Lung microvascular endothelial cell (primary cell): ENCODE measurements at places on chromosomes 5 and 9.

GRCh38 chr5:110932755-110933488, 138.6 kb upstream of the TSLP start:
- no peak for DNase-seq

DNA sequence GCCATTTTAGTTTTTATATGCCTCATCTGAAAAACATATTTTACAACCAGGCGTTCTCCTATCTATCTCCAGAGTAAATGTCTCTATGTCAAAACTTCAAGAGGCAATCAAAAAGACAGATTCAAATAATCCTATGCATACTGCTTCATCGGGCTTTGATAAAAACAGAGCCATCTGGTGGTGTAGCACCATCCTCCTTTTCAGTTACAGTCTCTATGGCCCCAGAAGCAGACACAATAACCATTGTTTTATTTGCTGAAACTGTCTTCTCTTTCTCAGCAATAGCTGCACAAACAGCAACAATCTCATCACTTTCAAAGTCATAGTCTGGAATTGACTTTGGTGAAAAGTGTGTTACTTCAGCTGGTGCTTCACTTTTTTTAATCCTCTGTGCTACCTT, 36.3 kb downstream of the PTGER4 start:
- DNase-seq, result peak; percentile 52

- DNase-seq, result no peak
Observed at GRCh38 chr5:113435575-113435974, 786 bp upstream of the TSSK1B start.

DNA sequence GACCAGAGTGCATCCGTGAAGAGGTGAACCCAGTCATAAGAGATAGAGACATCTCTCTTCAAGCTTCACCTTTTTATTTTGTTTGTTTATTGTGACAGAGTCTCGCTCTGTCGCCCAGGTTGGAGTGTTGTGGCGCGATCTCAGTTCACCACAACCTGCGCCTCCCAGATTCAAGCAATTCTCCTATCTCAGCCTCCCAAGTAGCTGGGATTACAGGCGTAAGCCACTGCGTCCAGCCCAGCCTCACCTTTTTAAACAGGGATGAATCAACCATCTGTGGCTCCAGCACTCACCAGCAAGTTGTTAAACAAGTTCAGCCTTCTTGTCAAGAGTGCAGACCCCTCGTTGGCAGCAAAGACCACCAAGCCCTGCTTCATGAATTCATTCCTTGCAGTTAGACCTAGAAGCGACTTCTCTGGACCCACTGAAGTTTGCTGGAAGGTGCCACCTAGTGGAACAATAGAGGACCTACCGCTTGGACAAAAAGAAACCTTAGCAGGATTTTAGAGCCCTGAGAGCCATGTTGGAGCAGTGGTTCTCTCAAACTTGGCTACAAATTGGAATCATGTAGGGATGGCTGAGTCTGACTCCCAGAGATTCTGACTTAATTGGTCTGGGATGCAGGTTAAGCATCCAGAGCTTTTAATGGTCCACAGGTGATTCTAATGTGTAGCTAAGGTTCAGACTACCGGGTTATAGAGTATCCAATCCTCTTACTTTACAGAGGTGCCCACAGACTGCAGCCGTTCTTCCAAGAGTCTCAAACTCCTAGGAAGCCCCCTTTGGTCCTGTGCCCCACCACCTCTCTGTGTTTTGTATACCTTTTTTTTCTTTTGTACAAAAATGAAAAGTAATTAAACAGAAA, 10.5 kb upstream of the GALNT10 start:
- DNase-seq, result peak; percentile 72

GRCh38 chr9:107102011-107102410, 181.1 kb upstream of the RAD23B start:
- DNase-seq, result no peak

DNA sequence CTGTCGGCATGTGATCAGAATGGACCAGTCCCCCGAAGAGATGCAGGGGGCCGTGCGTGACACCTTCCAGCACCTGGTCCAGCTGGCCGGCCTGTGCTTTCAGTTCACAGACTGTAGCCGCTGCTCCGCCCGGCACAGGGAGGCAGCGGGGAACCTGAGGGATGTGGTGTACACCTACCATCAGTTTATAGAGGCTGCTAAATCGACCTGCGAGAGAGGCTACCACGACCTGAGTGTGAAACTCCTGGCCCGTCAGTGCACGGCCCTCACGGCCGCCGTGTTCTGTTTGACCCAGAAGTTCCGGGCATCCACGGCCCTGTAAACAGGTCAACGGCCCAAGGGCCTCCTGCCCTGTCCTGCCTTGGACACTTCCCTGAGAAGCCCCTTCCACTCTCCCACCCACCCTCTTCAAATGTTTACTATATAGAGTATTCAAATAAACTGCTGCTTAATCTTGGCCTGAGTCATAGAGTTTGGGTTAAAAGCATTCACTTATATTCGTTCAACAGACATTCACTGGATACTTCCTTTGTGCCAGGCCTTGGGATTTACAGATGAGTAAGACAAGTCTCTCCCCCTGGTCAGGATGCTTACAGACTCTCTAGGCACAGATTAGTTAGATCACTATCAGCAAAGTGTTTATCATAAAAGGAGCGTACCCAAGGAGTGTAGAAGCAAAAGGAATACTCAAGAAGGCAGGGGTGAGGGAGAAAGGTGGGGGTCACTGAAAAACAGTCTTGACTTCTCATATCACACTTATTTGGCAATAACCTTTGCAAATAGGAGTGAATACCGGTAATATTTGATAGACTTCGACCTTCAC, 6.9 kb upstream of the TRMT10B start:
- no peak for DNase-seq

DNA sequence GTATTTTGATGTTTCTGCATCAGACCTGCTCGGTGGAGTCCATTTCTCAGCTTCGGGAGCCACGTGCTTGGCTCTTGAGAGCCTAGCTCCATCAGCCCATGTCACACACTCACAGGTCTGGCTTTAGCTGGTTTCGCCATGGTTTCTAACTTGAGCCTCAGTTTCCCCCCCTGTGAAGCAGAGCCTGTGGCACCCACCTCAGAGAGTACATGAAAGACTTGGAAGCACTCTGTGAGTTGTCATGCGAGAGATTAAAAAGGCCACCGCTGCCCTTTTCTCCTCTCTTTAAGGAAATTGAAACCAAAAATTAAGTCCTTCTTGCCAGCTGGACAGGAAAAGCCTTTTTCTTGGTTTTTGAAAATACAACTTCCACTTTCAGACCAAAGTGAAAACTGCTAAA, 8.8 kb downstream of the TENT4A start:
- no peak for DNase-seq

DNA sequence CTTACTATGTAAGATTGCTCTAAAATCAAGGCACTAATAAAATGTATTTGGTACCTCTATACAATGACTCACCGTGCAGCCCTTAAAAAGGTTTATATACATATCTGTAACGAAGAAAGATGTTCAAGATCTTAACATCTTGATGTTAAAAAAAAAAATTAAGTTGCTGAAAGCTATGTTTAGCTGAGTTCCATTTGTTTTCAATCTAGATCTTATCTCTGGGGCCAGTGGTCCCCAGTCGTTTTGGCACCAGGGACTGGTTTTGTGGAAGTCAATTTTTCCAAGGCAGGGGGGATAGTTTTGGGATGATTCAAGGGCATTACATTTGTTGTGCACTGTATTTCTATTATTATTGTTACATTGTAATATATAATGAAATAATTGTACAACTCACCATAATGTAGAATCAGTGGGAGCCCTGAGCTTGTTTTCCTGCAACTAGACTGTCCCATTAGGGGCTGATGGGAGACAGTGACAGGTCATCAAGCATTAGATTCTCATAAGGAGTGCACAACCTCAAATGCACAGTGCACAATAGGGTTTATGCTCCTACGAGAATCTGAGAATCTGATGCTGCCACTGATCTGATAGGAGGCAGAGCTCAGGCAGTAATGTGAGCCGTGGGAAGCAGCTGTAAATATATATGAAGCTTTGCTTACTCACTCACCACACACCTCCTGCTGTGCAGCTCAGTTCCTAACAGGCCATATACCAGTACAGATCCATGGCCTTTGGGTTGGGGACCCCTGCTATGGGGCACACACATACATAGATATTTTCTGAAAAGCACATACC, 27.6 kb upstream of the TSLP start:
- no peak for DNase-seq

- no peak for DNase-seq
Observed at GRCh38 chr9:108258640-108259039, 597.1 kb downstream of the ACTL7B start.

DNA sequence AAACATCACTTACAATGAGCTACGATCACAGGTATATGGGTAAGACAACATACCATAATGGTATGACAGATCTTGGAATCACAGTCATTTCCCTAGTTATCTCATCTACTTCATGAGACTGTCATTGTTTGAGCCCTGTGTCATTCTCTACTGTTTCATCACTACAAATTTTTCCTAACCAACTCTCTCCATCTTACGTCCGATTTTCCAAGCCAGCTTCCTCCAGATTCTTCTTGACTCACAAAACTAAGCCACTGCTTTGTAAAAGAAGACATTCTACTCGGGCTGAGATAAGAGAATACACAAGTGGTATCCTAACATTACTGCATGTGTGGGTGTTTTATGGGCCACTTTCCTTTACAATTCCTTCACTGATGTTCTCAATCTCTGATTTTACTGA, 49.6 kb downstream of the SERINC5 start:
- no peak for DNase-seq

DNA sequence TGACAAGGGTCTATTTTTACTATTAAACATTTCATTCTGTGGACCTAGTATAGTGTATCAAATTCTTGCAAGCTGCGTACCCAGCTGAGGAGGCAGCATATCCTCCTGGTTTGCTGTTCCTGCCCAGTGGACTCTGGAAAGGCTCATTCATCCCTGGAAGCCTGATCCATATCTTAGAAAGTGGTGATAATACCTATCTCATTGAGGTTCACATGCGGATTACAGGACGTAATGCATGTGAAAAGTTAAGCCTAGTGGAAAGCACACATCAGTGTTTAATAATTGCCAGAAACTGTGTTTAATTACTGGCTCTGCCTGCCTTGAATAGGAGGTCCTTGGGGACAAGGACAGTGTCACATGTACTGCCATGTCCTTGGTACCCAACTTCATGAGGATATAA, 132.0 kb downstream of the FGF10 start:
- no peak for DNase-seq

DNA sequence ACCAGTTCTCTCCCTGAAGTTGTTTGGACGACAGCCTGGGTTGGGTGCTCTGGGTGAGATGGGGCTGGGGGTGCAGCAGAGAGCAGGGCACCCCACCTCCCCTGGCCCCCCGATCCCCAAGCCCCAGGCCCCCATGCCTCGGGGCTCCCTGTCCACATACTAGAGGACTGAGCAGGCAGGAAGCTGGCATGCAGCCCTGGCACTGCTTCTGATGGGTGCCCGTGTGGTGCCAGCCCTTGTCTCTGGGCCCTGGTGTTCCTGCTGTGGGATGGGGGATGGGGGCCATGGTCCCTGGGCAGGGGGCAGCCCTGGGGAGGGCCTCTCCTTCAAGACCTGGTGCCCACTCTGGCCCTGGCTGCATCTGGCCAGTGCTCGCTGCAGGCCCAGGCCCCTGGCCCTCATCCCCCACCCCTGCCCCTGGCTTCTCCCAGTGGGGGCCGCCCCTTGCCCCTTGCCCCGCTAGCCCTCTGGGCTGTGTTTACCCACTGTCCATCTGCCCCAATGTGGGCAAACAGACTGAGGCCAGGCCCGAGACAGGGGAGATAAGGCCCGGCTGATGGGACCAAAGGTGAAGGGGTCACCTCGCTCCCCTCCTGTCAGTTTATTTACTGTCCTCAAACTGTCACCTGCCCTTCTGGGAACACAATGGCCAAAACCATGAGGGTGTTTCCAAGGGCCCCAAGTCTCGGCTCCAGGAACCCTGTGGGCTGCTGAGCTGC, 67.3 kb upstream of the RXRA start:
- no peak for DNase-seq

DNA sequence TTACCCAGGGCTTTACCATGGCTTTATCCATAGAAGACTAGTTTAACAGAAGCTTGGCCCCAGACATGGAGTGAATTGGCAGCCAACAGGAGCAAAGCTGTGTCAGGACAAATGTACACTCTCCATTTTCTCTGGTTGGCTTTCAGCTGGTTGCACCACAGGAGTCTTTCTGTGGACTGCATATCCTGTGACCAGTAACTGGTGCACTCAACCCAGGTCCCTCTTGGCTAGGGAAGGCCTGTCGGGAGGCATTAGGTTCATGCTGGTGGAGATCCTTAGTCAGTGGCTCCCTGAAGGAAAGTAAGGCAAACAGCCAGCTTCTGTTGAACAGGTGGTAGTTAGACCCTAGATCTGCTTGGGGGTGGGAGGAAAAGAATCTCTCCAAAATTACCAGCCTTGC, 146.9 kb upstream of the TLX3 start:
- DNase-seq, result no peak

GRCh38 chr9:89721176-89721700, 116.4 kb downstream of the GADD45G start:
- no peak for DNase-seq

GRCh38 chr5:106121972-106122605, 1548.6 kb downstream of the EFNA5 start:
- DNase-seq, result peak; percentile 5

GRCh38 chr9:9016597-9016996, 1217.0 kb upstream of the DMAC1 start:
- DNase-seq, result no peak

DNA sequence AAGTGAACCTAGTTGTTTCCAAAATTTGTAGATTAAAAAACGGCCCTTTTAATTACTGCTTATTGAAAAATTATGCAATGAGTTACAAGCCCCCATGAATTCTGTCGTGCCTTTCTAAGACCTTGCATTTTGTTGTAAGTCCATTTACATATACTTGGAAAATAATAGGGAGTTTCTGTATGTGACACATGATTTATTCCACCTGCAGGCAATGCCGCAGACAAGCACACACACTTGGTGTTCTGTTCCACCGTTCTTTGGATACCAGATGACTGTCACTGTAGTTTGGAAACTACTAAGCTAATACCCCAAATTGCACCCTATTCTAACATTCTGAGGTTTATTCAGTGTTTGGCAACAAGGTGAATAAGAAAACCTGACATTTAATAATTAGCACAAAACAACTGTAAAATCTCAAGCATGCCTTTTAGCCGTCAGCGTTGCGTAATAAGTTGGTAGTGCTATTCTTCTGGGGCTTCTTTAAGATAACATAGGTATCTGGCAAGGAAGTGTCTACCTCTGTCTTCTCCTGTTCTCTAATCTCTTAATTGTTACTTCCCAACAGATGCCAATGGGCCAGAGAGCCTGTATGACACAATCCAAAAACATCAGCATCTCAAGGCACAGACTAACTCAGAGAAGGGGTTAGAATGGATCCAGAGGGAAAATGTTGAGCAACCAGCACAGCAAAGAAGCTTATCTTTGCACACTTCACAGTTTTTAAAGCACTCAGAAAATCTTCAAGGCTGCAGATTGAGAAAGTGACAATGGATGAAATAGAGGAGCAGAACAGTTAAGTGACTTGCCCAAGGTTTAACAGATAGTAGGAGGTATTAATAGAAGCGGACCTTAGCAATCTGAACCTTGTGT, 48.2 kb upstream of the DPYSL3 start:
- DNase-seq, result no peak
